ENCODE measurements at places on chromosomes 7 and 10.

DNA sequence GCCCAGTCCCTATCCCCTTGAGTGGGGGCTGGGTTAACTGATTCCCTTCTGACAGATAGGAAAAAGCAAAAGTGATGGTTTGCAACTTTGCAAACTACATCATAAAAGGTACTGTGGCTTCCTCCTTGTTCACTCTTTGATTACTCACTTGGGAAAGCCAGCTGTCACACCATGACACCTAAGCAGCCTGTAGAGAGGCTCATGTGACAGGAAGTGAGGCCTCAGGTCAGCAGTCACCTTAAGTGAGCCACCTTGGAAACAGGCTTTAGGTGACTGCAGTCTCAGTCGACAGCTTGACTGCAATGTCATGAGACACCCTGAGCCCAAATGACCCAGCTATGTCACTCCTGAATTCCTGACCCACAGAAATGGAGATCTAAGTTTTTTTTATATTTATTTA lies 4.3 kb upstream of the CHCHD2 start:
- DNase-seq = no peak

- DNase-seq = no peak
Measured at GRCh38 chr7:39616138-39616537, 7.2 kb upstream of the RALA start.

DNA sequence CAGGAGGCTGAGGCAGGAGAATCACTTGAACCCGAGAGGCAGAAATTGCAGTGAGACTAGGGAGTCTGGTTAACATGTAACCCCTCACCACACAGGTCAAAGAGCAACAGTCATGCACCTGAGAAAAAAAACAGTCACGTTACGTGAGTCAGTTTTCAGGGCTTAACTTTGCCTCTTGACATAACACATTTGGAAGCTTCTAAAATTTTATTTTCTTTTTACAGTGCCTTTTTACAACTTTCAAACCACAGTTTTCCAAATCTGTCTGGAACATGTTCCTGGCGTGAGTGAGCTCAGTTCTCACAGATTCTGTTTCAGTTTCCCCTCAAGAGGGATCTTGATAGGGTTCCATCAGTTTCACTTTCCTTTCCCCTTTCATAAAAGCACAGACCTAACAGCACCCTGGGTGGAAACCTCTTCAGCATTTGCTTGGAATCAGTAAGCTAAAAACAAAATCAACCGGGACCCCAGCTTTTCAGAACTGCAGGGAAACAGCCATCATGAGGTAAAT lies 4.4 kb downstream of the IFIT3 start:
- peak; percentile 64 for DNase-seq

- DNase-seq = no peak
Measured at GRCh38 chr10:94205396-94205831, 157.3 kb downstream of the NOC3L start.

GRCh38 chr10:55668326-55668922 lies 692.6 kb downstream of the ZWINT start:
- no peak for DNase-seq

DNA sequence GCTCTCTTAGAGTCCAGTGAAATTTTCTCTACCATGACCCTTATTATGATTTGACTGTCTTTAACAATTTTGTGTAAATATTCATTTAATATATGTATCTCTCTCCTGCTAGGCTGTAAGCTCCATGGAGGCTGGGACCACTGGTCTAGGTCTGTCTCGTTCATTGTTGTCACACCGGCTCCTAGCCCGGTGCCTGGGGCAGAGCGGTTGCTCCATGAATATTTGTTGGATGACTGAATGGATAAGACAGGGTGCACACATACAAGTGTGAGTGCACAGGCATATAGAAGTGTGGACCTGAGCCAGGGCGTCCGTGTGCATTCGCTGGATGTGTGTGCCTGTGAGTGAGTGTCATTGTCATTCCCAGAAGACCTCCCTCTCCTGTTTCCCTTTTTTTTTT lies 20.9 kb upstream of the LBX1 start:
- DNase-seq = no peak

DNA sequence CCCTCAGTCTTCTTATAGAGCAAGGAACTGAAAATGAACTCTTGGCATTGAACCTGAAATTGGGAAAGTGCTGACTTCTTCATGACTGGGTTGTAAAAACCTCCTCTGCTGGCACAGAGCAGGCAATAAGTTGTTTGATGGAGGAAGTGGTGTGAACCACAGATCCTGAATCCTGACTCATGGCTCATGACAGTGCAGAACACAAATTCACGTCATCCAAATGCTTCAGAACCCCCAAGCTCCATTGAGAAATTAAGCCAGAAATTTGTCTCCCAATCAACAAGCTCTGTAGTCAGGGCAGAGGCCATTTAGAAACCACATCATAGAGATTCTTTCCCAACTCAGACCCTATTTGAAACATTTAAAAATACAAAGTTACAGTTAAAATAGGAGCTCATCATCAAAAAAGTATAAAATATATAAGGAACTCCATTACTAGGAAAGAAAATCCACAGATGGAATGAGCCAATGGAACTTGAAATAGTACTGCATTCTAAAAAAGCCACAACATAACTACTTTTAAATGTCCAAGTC lies 10.3 kb upstream of the STK17A start:
- no peak for DNase-seq

DNA sequence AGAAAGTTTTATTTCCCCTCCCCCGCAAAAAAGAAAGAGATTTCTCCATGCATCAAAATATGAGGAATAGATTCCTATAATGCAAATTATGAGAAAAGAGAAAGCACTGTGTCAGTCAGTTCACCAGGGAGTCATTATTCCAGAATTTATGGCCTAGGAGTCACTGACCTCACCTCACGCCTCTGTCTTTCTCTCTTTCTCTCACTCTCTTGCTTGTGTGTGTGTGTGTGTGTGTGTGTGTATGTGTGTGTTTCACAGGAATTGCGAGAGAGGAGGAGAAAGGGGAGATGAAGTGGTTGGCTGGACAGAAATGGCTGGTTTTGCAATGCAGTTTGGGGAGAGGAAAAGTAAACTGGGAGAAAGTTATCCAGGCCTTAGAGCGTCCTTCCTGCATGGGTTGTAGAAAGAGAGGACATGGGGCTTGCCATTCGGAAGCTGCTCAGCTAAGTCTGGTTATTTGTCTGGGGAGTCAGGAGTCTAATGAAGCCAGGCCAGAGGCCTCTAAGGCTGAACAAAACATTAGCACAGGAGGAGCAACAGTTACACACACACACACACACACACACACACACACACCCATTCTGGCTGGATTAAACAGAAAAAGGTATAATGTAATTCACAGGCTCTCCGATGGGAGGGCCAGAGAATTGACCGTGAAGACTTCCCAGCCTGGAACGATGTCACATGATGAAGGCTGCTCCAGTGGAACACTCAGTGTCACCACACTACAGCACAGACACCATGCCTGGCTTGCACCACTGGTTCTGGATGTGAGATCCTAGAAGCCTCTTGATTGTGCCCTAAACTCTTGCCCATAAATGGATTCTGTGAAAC lies 12.8 kb upstream of the FFAR4 start:
- no peak for DNase-seq

DNA sequence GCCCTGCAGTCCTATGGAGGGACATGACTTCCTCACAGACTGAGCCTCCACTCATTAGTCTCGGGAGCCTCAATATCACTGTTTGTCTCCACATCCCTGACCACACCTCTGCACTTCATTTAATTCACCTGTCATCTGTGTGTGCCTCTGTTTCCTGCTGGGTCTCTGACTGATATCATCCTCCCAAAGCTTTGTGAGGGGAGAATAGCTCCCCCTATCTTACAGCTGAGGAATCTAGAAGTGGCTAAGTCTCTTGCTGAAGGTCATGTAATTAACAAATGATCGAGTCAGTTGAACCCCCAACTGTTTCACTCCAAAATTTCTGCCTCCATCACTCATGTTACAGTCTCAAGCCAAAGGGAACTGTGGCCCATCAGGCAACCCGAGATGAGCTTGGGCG lies 5.5 kb upstream of the CPXM2 start:
- DNase-seq = no peak

DNA sequence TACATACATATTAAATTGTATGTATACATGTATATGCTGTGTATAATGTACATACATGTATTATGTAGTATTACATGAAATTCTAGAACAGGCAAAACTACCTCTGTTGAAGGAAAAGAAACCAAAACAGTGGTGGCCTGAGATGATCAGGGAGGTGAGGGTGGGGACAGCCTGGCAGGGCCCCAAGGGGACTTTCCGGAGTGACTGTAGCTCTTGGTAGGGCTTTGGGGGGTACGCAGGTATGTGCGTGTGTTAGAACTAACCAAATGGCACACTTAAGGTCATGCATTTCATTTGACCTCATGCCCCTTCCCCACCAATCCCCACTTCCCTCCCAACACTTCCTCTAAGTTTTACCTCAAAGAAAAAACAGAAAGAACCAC lies 31.3 kb downstream of the CTBP2 start:
- no peak for DNase-seq

DNA sequence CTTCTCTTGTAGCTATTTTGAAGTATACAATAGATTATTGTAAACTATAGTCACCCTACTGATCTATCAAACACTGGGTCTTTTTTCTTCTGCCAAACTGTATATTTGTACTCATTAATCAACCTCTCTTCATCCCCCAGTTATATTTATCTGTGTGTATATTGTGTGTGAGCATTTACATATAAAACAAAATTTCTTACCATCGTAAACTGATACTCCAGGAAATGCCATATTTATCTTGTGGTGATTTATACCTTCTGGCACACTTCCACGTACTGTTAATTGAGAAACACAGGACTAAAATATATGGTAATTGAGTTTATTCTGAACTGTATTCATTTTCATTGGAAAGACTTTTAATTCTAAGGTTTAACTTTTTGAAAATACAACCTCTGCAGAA lies 18.9 kb downstream of the ANLN start:
- DNase-seq = no peak

DNA sequence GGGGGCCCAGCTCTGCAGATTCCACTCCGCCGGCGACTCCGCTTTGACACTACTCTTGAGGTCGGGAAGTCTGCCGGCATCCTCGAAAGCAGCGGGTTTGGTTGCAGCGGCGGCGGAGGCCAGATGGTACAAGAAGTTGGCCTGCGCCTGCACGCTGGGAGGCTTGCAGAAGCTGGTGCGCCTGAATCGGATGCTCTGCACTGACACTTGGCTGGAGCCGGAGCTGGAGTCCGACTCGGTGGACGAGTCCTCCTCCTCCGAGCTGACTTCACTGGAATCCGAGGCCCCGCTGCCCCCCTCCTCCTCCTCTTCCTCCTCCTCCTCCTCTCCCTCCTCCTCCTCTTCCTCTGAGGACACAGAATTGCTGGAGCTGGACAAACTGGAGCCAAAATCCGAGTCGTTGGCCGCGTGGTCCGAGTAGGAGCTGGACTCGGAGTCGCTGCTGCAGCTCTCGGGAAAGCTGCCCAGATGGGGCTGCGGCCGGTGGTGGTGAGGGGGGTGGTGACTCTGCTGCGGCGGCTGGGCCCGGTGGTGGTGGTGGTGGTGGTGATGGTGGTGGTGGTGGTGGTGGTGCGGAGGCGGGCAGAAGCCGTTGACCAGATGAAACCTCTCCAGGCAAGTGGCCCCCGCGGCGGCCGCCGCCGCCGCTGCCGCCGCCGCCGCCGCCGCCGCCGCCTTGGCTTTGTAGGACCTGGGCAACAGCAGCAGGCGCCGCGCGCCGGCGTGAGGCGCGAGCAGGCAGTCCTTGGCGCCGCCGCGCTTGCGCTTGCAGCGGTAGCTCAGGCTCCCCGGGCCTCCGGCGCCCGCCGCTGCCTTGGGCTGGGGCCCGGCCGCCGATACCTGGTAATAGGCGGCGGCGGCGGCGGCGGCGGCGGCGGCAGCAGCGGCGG lies 9.0 kb downstream of the SKIDA1 start:
- peak; percentile 43 for DNase-seq
